ENCODE measurements at places on chromosomes 5 and 9. TPM values are rescaled to one million over a fixed set of nuclear protein-coding genes. Genes with fewer than 3 reads are reported as not detected.

The FGFR4 gene
- 2.6 TPM for total RNA-seq

The CA9 gene
- 2.3 TPM for total RNA-seq

The TNFSF15 gene
- not detected for total RNA-seq

The DIPK1B gene
- 46.3 TPM for total RNA-seq

The ZNF483 gene
- 4.0 TPM for total RNA-seq

The LVRN gene
- total RNA-seq, result 0.52 TPM

Measured in heart left ventricle (tissue), 16 donors.